ENCODE measurements at places on chromosomes 1 and 21.

- DNase-seq: no peak
Observed at GRCh38 chr1:212167098-212167497, 118.1 kb upstream of the PPP2R5A start.

DNA sequence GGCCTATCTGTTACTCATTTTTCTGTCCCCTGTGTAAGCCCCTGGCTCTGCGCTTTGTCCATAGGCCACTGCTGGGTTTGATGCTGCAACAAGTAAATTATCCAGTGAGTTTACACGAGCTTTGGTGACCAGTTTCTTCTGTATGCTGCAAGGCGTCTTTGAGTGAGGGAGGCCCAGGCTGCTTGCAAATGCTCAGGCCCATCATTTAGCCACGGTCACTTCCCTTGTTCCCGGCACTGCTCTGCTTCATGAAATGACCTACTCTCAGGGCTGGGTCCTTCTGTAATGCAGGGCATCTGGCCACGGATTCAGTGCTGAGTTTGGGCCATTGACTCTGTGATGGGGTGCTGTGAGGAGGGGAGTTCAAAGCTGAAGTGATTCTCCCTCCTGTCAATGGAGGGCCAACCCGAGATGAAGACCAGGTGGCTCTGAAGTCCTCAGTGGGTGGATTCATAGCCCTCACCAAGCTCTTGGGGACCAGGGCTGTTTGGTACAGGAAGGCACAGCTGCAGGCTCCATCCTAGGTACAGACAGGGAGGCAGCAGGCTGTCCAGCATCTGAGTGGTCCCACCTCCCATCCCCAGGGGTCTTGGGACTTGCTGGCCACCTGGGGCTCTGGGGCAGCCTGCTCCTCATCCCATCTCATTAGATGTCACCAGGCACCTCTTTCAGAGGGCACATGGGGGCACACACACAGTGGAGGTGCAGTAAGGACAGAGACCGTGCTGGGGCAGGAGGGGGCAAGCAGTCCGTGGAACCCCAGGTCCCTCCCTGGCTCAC is 21.7 kb downstream of the LHX4 start:
- no peak for DNase-seq

DNA sequence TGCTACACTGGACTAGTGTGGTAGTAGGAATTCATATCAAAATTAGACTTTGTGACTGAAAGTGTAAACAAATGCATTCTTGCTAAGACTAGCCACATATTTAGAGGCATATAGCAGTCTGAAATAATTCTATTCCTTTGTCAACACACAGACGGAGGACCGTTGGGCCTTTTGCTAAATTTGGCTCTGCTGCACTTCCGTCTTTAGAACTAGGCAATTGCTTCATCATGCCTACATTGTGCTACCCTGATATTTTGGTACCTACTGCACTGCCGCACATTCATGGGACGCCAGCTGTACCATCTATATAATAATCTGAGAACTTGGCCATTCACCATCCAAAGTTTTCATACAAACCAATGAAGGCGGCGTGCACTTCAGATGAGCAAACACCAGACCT is 346.8 kb downstream of the KIF26B start:
- no peak for DNase-seq

DNA sequence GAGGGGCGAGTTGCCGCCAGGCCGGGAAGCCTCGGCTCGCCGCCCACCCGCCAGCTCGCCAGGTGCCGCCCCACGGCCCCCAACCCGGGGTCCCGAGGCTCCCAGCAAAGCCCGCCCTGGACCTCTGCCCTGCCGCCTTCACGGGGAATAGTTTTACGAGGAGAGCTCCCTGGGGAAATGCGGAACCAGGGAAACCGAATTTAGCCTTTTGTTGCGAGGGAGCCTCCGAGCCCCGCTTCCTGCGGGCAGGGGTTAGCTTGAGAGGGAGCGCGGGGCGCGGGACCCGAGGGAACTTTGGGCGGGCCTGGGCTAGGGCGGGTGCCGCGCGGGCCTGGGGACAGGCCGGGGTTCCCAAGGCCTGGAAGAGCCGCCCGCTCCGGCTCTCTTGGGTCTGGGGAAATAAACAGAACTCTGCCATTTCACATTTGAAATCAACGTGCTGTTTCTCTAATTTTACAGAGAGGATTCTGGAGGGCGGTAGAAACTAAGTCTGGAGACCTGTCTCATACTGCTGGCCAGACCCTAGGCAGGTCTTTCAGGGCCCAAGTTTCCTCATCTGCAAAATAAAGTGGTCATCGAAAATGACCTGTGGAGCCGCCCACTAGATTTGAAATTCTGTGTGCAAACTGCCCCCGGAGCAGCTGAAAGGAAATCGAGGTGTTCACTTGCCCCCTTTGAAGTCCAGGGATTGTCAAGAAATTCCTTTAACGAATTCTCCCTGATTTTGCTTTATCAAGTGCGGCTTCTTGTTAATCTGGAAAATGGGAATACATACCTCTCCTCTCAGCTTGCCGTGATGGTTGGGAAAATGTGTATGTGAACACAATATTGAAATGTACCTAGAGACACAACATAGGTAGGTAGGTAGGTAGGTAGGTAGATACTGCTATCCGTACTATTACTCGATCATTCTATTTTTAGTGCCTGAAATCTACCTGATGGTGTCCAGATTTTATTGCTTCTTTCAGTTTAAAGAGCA is 749 bp upstream of the GLUL start:
- no peak for DNase-seq
